ENCODE measurements at places on chromosomes 4 and X.

GRCh38 chr4:48275247-48275646 lies 5.6 kb upstream of the TEC start:
- DNase-seq, result peak; percentile 64

- no peak for DNase-seq
Measured at GRCh38 chrX:120662662-120663061, 32.8 kb upstream of the C1GALT1C1 start.

- no peak for DNase-seq
Measured at GRCh38 chr4:105433421-105433820, 40.4 kb downstream of the PPA2 start.

DNA sequence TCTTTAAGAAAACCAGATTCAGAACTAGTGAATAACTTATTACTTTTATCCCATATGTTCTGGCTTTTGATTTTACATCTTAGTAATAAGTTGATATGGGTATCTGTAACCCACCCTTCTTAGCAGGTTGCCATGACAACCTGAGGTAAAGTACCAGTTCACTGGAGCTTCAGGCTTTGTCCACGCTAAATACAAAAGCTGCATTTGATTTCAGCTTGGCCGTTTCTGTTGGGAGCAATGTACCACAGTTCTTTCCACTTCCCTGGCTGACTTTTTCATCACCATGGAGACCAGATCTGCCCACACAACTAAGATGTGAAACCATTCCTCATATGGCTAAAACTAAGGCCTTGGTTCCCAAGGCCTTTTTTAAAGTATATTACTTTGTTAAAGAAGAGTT lies 26.1 kb downstream of the KLHL34 start:
- peak; percentile 6 for DNase-seq

GRCh38 chr4:146053891-146054290 lies 115.3 kb upstream of the ZNF827 start:
- DNase-seq, result no peak

- DNase-seq, result peak; percentile 8
Measured at GRCh38 chr4:175953960-175954521, 111.6 kb upstream of the WDR17 start.

- no peak for DNase-seq
Measured at GRCh38 chr4:189822326-189822725, 118.3 kb upstream of the FRG1 start.

DNA sequence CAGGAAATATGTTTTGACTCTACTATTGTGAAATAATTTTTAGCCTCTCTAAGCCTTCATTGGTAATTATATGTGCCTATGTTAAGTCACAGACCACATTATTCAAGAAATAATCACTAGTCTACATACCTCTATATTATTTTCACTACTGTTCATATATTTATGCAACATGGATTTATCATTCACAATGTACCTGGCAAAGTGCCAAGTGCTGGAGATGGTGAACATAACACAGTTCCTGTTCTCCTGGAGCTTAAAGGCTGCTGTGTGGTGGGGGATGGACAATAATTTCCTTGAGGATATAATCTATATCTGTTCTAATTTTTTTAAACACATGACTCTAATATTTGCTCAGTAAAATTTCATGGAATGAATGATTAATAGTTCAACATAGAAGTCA lies 527.7 kb upstream of the CXorf51A start:
- no peak for DNase-seq

- peak; percentile 46 for DNase-seq
Measured at GRCh38 chr4:120056246-120056645, 10.4 kb downstream of the MAD2L1 start.

DNA sequence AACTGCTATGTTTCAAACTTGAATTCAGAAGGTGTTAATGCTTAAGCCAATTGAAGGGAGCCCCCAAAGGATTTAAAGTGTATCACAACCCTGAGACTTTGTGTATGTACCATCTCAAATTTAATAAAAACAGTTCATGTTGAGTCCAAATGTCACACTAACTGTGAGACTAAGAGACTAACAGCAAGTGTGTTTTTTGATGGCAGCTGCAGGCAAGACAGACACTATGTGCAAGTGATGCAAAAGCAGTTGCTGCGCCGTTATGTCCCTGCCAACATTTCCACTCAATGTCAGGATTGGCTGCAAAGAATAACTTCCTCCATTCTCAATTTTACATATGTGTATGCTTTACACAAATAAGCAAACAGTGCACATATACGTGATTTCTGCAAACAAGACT lies 594.6 kb downstream of the IL15 start:
- DNase-seq, result no peak

- DNase-seq, result no peak
Measured at GRCh38 chr4:12458621-12459020, 1025.5 kb downstream of the RAB28 start.

GRCh38 chr4:41744572-41745291 lies 3.8 kb downstream of the PHOX2B start:
- no peak for DNase-seq

Data from fibroblast of mammary gland (primary cell).